ENCODE measurements at places on chromosomes 12 and 14.
A peak's percentile ranks its signal among the peaks of the same experiment; 100 is the strongest.

DNA sequence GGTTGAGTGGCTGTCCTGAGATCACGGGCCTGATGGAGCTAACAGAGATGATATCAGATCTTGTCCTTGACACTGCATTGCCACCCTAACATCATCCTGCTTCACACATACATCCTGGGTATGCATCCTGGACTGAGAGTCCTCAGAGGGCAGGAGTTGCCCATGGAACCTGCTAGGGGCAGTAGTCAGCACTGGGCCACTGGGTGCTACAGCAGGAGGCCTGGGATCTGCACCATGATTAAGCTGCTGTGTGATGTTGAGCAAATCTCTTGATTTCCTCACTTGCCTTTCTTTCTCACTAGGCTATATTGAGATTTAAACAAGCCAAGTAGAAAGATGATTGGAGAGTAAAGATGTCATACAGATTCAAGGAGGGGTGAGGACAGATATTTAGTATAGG is 22.1 kb upstream of the EIF4B start:
- no peak for DNase-seq

- DNase-seq = no peak
These were observed 161.2 kb downstream of the TMX1 start for GRCh38 chr14:51401272-51401671.

- DNase-seq = no peak
These were observed 4.7 kb upstream of the ADSS1 start for GRCh38 chr14:104719343-104719742.

GRCh38 chr14:103008768-103009357 is 48.5 kb downstream of the CDC42BPB start:
- DNase-seq = no peak

DNA sequence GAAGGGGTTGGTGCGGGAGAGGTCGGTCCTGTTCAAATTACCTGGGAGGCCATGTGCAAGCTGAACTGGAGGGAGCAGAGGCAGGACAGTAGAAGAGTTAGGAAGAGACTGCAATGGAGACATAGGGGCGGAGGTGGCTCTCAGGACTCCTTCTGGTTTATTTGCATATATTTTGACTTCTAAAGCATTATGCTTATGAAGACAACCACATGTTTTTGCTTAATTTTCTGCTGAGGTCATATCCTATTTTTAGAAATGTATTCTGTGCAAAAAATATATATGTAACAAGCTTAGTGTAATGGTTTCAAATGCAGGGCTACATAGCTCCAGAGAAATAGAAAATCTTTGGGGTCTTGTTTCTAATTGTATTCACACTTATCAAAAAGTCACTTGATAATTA is 137.0 kb upstream of the MDM1 start:
- DNase-seq = no peak

DNA sequence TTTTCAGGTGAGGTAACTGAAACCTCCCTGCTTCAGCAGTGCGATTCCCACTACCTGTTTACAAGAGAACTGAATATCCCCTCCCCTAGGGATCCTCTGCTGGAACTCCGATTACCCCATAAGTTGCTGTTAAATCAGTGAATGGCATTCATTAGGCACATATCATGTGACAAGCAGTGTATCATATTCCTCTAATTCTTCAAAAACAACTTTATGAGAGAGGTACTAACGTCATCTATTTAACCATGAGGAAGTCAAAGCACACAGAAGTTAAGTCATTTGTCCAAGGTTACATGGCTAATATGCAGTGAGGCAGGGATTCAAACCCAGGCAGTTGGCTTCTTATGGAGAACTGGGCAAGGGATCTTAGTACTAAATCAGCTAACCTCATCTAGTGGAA is 43.9 kb upstream of the PCED1B start:
- DNase-seq = no peak

DNA sequence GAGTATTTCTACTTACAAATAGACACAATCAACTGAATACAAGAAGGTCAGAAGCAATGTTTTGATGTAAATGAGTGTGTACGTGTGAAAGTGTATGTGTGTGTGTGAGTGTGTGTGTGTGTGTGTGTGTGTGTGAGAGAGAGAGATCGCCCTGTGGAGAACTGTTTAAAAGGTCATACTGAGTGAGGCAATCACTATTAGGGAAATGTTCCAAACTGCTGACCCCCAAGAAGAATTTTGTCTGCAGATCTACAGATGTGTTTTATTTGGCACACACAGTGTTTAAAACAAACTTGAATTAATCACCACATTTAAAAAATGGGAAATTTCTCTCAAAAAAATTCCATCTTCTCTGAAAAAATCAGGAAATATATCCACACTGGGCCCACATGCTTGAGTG is 1069.1 kb downstream of the SLC6A15 start:
- DNase-seq = no peak

DNA sequence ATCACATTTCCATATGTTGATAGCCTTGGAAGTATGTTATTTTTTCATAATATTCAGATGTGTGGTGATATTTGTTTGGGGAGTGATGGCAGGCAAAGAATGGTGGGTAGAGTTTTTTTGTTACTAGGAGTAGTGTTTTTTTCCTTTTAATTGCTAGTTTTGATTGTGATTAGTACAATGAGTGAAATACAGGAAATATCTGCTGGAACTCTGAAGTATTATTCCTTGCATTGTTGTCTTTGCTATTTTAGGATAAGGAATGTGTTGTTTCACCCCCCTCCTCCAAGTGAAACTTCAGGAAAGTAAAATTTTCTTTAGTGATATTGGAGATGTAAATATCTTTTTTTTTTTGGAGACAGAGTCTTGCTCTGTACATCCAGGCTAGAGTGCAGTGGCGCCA is 105.4 kb downstream of the DIP2B start:
- DNase-seq = no peak

GRCh38 chr12:25115677-25116076 is 79.3 kb downstream of the DNAI7 start:
- no peak for DNase-seq

- DNase-seq = no peak
These were observed 5.0 kb downstream of the HIF1A start for GRCh38 chr14:61700104-61700886.

DNA sequence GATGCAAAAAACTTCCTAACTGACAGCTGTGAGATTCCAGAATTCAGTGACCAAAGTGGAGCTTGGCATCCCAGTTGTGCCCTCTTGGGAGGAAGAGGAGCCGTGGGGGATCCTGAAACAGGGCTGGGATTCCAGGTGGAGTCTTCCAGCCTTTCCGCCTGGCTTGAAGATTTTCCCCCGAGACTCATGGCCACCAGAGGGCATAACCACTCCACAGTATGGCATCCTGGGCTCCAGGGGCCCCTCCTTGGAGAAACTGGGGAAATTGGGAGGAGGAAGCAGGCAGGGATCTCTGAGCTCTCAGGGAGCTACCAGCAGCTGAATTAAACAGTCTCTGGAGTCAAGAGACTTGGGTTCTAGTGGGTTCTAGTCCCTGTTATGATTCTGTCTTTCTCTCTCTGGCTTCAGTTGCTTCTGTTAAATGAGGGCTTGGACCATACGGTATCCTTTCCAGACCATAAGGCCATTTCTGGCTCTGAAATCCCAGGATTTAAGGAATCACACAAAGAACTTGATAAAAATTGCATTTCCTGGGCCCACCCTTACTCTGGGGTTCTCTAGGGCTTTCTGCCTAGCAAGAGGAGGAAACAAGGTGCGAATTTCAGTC is 2.6 kb upstream of the TAMALIN start:
- no peak for DNase-seq

DNA sequence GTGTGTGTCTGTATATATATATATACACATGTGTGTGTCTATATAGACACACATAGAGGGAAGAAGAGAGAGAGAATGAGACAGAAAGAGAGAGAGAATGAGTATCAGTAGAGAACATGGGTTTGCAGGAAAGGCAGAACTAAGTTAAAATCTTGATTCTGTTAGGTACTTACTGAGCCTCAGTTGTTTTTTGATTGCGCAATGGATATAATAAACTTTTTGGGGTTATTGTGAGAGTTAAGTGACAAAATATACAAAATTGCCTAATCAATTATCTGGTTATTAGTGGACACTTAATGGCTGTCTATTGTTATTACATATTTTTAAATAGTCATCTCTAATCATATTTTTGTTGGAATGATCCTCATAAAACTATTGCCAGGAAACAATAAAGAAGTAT is 169.0 kb downstream of the ETNK1 start:
- DNase-seq = no peak

DNA sequence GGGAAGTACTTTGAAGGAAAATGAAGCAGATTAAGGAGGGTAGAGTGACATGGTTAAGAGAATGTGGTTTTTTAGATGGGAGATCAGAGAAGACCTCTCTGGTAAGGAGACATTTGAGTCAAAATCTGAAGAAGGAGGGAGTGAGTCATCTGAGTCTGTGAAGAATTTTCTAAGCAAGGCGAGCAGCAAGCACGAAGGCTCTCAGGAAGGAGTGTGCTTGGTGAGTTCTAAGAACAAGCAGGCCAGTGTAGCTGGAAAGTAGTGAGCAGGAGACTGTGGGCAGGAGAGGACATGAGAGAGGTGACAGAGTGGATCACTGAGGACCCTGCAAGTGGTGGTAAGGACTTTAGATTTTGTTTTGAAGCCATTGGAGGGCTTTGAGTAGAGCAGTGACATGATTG is 76.3 kb upstream of the FUT8 start:
- no peak for DNase-seq

- DNase-seq = no peak
These were observed 259.7 kb downstream of the NELL2 start for GRCh38 chr12:44616402-44616801.

DNA sequence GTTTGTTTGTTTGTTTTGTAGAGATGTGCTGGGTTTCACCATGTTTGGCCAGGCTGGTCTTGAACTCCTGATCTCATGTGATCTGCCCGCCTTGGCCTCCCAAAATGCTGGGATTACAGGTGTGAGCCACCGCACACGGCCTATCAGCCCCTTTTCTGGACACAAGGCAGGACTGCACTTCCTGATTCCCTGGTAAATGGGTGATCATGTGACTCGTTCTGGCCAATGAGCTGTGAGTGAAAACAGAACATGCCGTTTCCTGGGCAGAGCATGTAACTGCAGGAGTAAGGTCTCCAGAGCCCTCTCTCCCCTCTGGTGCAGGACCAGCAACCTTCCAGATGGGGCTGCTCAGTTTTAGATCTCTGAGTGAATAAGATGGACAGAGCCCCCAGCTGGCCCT is 92.7 kb downstream of the ITPK1 start:
- no peak for DNase-seq

DNA sequence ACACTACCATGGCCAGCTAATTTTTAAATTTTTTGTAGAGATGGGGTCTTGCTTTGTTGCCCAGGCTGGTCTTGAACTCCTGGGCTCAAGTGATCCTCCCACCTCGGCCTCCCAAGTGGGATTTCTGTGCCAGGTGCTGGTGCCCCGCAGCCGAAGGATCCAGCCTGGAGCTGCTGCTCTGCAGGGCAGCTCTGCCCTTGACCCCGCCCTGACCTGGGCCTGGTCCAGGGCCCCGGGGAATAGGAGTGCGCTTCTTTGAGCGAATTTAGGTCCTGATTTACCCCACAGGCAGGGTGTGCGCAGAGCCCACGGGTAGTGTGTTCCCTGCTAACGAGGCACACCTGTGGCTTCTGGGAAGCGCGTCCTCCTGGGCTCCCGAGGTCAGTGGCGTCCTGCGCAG is 15.2 kb downstream of the ACADS start:
- DNase-seq = no peak

GRCh38 chr14:65131301-65131701 is 29.0 kb upstream of the MAX start:
- DNase-seq = no peak

GRCh38 chr12:12441843-12442461 is 85.1 kb downstream of the BORCS5 start:
- peak; percentile 39 for DNase-seq

- no peak for DNase-seq
These were observed 131.2 kb upstream of the C14orf180 start for GRCh38 chr14:104448321-104448720.

GRCh38 chr12:46430340-46430948 is 57.9 kb upstream of the SLC38A2 start:
- DNase-seq = no peak

GRCh38 chr12:11136075-11136474 is 1.6 kb upstream of the TAS2R30 start:
- no peak for DNase-seq

DNA sequence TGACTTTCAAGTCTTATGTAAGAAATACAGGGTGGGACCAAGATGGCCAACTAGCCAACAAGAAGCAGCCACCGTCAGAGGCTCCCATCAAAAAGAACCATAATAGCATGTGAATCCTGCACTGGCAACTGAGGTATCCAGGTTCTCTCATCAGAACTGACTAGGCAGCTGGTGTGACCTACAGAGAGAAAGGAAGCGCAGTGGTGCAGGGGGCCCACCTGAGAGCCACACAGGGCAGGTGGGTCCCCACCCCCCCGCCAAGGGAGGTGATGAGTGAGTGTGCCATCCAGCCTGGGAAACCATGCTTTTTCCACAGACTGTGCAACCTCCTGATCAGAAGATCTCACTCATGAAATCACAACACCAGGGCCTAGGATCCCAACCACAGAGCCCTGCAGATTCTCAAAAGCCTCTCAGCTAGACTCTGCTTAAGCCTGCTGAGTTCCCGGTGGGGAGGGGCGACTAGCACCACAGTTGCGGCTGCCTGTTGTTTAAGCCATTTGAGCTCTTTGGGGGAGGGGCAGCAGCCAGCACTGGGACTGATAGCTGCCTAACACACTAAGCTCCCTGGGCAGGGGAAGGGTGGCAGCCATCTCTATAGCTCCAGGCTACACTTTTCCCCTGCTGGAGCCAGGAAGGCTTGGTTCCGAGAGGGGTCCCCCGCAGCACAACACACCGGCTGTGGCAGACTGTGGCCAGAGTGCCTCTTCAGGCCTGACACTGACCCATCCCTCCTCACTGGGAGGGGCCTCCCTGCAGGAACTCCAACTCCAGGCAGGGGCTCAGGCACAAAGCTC is 75.3 kb downstream of the GARIN6 start:
- DNase-seq = no peak

GRCh38 chr12:6839482-6840201 is 1.1 kb upstream of the GNB3 start:
- DNase-seq = no peak

DNA sequence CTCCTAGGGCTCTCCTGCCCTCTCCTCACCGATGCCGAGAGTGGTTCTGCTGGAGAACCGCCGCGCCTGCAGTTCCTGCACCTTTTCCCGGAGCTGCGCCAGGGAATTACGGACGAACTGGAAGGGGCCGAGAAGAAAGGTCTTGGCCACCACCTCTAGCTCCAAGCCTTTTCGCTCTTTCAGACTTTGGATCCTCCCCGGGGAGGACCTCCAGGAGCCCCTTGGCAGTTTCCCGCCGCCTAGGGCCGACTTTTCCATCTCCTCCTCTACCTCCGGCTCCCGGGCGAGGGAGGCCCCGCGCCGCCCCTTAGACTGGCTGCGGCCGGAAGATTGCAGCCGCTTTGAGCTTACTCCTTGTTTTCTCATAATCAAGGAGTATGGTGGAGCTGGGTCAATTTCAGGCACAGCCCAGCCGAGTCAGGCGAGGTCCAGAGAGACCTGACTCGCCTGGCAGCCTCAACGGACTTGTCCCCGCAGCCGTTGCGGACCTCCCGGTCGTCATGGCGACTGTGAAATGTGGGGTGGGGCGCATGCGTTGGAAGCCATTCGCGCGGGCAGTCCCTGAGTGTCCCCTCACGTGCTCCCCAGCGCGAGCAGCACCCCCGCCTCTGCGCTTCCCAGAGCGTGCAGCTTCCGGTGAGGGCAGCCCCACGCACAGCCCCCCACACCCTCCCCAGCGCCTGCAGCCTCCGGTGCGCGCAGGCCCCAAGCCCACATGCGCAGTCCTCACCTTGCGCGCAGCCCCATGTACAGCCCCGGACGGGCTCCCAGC is at the start of gene DPY19L2:
TSS of gene DPY19L2 (minus strand) at position 466 of the 772 bp plus-strand sequence. CDS start at position 366, 100 bp downstream.
- DNase-seq = peak; percentile 2

Data from effector memory CD4-positive, alpha-beta T cell (primary cell).